ENCODE measurements at places on chromosomes 11 and 22.

GRCh38 chr11:61747192-61747966 lies 5.1 kb upstream of the MYRF start:
- peak; percentile 95 for DNase-seq

GRCh38 chr11:119509969-119510401 lies 87.0 kb upstream of the THY1 start:
- DNase-seq: peak; percentile 79

DNA sequence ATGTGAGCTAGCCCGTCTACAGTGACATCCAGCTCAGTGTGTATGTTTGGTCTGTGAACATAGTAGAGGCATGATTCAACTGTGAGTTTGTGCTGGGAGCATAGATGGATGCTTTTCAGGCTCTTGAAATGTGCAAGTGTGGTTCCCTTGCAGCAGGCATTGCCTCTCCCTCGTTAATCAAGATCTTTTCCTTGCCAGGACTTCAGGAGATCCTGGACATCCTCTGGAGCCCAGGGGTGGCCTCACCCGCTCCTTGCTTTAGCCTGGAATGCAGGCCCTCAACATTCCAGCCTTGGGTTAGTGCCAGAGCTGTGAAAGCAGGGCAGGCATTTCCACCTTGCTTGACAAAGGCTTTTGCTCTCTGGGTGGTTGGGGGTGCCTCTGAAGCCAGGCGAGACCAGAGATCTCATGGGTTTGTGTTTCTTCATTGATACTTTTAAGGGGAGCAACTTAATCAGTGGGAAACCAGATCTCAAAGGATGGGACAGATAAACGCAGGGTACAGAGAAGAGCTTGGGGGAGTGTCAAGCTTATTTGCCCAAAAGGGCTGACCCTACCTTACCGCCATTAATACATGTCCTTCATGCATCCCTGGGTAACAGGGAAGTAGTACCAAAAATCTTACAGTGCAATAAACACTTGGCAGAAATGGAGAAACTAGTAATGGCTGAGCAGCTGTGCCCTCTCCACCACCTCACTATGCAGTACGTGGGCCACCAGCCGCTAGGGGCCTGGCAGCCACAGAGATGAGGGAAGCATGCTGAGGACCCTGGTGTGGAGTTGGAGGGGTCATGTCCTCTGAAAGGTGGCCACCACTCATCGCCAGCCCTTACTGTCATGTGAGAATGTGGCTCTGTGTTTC lies 72.1 kb downstream of the PTPRJ start:
- no peak for DNase-seq

- DNase-seq: no peak
Measured at GRCh38 chr11:103494491-103494890, 385.3 kb downstream of the DYNC2H1 start.

All from GM19239 (cell line).